ENCODE measurements at places on chromosomes 12 and 14. TPM values are rescaled to one million over a fixed set of nuclear protein-coding genes. Genes with fewer than 3 reads are reported as not detected.

The GALNT16 gene
- total RNA-seq, result not detected

The ABCD2 gene
- total RNA-seq, result 7.4 TPM

The ESRRB gene
- 0.09 TPM for total RNA-seq

The RNU4-1 gene
- 2,196 TPM for total RNA-seq

The ETFBKMT gene
- total RNA-seq, result 0.52 TPM

The NUDT4 gene
- 94.5 TPM for total RNA-seq

The MARCHF9 gene
- total RNA-seq, result 22.7 TPM

The NXPH4 gene
- 0.47 TPM for total RNA-seq

The GCN1 gene
- 169 TPM for total RNA-seq

The PAPLN gene
- 0.54 TPM for total RNA-seq

The CMA1 gene
- not detected for total RNA-seq

The CCDC177 gene
- 0.05 TPM for total RNA-seq

The OASL gene
- total RNA-seq, result 2.9 TPM

The NDUFA12 gene
- total RNA-seq, result 111 TPM

The GZMB gene
- 4,487 TPM for total RNA-seq

The PIK3C2G gene
- not detected for total RNA-seq

The NKX2-1 gene
- not detected for total RNA-seq

The HOXC4 gene
- not detected for total RNA-seq

The TBC1D30 gene
- 1.7 TPM for total RNA-seq

The CLEC1B gene
- not detected for total RNA-seq

The TAS2R9 gene
- total RNA-seq, result not detected

The SLC15A5 gene
- not detected for total RNA-seq

The MAP1LC3B2 gene
- 0.68 TPM for total RNA-seq

The KRT6B gene
- not detected for total RNA-seq
